GM04504 (cell line): ENCODE measurements at places on chromosomes 2 and 18.

DNA sequence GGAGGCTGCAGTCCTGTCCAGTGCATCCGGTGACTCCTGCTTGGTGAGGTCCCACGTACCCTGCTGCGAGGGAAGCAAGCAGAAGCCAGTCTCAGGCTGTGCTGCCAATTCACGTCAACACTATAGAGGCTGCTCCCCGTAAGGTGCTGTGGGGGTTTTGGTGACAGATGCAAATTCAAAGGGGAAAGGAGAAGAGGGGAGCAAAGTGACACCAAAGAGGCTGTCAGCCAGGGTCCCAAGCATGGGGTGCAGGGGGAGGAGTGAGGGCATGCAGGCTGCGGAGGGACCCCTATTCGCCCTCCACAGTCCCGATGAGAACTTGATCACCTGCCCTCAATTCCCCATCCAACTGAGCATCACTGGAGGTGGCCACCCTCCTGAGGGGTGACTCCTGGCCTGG lies 179.4 kb upstream of the HS6ST1 start:
- DNase-seq, result no peak

DNA sequence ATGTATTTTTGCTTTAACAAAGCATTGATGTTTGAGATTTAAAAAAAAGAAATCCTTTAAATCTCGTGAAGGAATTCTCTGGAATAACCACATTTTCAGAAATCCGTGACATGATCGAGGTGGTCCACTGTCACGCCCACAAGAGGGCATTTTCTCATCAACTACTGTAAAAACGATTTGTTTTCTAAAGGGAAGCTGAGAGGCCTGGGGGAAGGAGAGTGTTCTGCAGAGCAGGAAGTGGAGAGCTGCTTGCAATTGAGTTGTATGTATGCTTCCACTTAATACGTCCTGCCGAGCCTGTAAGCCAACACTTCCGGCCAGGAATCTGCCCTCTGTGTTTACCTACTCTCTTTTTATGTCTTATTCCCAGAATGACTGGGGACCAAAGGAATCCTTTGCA lies 19.4 kb downstream of the KLHL29 start:
- no peak for DNase-seq

GRCh38 chr18:28637897-28638296 lies 461.0 kb upstream of the CDH2 start:
- no peak for DNase-seq

DNA sequence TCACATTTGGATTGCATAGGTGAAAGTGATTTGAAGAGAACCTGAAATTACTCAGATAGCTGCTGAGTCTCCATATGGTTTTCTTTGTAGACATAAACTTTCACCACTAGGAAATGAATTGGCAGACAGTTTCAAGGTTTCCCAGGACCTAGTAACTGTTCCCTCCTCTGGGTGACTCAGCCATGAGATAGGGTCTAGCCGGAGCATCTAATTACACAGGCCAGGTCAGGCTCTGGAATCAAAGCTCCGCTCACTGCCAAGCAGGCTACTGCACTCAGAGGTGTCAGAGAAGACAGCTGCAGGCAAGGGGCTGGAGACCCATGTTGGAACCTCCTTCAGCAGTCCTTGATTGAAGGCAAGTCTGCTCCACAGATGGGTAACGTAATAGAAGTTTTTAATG lies 429.2 kb downstream of the TNS1 start:
- DNase-seq, result no peak
